ENCODE measurements at places on chromosomes 5 and 9. TPM values are rescaled to one million over a fixed set of nuclear protein-coding genes. Genes with fewer than 3 reads are reported as not detected.

DNA sequence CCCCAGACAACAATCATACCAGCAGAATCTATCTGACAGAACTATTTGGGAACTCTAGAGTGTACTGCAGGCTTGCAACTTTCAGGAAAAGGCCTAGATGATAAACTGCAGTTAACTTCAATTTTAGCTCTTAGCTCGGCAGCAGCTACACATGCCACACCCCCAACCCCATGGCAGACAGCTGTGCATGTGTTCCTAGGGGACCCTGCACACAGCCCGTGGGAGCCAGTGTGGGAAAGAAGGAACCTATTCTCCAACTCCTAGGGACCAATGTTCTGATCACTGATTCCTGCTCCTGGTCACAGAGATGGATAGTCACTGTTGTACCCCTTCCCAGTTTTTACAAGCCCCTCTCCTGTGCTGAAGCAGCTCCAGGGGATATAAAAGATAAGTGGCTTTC is 179.6 kb downstream of the DRD1 start:
- no peak for DNase-seq

DNA sequence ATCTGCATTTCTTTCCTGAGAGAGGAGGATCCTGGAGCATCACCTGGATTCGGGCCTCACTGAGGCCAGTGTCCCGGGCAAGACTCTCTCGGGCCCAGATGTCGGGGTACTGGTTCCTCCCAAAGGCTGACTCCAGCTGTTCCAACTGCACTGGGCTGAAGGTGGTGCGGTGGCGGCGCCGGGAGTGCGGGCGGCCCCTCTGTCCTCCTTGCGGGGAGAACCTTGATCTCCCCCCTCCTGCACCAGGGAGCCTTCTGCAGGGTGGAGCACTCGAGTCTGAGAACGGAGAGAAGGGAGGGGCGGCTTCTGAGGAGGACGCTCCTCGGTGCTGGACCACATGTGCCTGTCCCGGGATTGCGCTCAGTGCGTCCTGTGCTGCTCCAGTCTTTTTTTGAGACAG is 2.0 kb downstream of the PROP1 start:
- no peak for DNase-seq

- DNase-seq: no peak
Observed at GRCh38 chr5:44536650-44537260, 147.5 kb upstream of the FGF10 start.

- no peak for DNase-seq
Observed at GRCh38 chr5:69170495-69170894, 3.5 kb downstream of the CCNB1 start.

DNA sequence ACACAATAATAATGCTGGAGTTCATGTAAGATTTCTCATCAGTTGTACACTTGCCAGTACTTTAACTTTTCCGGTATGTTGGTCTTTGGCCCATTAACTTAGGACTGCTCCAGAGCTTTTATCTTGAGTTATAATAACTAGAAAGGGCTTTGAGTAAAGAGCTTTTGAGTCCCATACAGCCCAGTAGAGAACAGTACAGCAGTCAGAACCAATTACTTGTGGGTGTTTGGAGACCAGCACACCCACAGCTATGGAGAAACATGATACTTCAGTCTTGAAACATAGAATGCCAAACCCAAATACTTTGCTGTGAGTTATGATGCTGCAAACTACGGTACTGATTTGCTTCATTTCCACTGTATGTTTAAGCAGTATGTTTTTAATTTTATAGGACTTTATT is 374.3 kb downstream of the CCDC171 start:
- no peak for DNase-seq

- no peak for DNase-seq
Observed at GRCh38 chr5:80370390-80370789, 37.5 kb upstream of the ZFYVE16 start.

DNA sequence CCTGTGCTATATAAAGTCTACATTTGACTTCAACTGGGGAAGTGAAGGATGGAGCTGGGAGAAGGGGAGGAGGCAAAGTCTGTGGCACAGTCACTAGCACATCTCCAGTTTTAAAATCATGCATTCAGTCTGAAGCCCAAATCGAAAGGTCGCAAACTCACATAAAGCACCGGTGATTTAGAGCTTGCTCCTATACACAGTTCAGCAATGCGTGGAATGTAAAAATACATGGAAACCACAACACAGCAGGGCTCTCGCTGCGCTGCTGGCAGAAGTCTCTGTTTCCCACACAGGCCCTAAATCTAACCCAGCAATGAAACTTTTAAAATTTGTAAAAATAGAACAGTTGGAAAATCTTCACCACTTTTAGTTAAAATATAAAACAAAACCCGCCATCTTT is 68.2 kb downstream of the EBF1 start:
- no peak for DNase-seq

DNA sequence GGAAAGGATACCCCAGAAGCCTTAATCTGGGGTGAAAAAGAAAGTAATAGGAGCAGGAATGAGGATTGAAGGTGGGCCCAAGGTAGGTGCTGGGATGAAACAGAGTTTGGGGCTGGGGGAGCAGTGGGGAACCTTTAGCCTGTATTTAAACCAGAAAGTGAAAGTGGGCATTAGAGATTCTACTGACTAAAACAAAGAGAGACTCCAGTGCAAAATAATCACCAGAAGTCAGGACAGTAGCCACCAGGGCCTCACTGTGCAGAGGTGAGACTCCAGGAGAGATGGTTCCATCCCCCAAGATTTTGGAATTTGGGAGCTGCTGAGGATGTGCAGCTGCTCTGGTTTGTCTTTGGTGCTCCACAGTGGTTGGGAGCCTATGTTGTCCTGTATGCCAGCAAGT is 13.1 kb downstream of the DNAJB5 start:
- no peak for DNase-seq

DNA sequence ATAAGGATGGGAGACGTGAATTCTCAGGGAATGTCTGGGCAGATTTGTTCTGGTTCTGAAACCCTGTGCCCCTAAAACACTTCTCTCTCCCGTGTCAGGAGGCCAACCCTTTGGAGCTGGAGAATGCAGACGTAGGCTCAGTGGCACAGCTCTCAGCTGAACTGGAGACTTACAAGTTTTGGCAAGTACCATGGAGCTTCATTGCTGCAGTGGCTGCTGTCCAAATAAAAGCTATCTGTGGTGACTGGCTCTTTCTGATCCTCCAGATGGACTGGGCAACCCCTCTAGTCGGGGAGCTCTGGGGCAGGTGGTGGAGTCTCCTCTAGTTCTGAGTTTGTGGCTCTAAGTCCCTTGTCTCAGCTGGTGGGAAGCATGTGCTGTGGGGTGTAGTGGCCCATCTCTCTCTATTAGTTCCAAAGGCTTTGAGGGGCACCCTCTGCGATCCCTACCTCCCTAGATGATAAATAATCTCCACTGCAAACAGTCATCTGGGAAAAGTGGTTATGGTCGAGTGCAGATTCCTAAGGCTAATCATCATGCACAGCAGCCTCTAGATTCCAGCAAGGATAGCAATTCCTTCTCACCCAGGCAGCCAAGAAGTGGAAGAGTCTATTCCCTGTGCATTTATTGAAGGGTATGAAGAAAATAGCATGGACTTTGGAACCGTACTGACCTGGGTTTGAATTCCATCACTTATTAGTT is 204.2 kb upstream of the KLF4 start:
- no peak for DNase-seq

DNA sequence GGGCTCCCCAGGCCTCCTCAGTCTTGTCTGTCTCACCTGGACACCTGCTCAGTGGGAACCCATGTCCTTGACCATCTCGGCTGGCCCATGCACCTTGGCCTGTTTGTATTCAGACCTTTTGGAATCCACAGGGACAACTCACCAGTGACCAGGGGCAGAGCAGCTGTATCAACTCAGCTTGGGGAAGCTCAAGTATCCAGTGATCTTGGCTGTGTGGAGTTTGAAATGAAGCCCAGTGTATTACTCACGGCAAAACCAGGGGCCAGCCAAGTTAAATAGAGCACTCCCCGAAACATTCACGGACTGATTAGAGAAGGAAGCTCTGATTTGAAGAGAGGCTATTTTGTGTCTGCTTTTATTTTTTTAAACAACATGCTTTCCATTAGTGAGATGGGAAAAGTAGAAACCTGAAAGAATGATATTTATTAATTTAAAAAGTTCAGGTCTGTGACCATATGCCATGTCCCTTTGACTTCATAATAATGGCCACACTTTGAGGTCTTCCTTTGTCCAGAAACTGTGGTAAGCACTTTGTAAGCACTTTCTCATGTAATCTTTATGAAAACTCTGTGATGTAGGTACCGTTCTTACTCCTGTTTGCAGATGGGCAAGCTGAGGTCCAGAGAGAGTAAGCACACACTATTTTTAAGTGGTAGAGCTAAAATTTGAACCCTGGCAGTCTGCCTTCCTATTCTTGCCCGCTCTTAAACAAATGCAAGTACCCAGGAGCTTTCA is 656.5 kb downstream of the BNC2 start:
- DNase-seq: no peak

- no peak for DNase-seq
Observed at GRCh38 chr5:103166706-103167105, 46.6 kb downstream of the PPIP5K2 start.

- DNase-seq: no peak
Observed at GRCh38 chr9:4838189-4838546, 45.4 kb downstream of the RCL1 start.

GRCh38 chr5:87010736-87011135 is 256.9 kb upstream of the RASA1 start:
- DNase-seq: no peak

- DNase-seq: no peak
Observed at GRCh38 chr5:154406231-154406630, 39.6 kb upstream of the SAP30L start.

- no peak for DNase-seq
Observed at GRCh38 chr9:78041971-78042370, 10.4 kb upstream of the GNAQ start.

GRCh38 chr5:78758169-78758839 is 109.7 kb upstream of the LHFPL2 start:
- no peak for DNase-seq

- DNase-seq: no peak
Observed at GRCh38 chr9:114546851-114547250, 40.7 kb upstream of the ATP6V1G1 start.

- no peak for DNase-seq
Observed at GRCh38 chr5:16774806-16775205, 158.0 kb upstream of the RETREG1 start.

GRCh38 chr9:15249042-15249818 is 57.8 kb downstream of the TTC39B start:
- DNase-seq: no peak

DNA sequence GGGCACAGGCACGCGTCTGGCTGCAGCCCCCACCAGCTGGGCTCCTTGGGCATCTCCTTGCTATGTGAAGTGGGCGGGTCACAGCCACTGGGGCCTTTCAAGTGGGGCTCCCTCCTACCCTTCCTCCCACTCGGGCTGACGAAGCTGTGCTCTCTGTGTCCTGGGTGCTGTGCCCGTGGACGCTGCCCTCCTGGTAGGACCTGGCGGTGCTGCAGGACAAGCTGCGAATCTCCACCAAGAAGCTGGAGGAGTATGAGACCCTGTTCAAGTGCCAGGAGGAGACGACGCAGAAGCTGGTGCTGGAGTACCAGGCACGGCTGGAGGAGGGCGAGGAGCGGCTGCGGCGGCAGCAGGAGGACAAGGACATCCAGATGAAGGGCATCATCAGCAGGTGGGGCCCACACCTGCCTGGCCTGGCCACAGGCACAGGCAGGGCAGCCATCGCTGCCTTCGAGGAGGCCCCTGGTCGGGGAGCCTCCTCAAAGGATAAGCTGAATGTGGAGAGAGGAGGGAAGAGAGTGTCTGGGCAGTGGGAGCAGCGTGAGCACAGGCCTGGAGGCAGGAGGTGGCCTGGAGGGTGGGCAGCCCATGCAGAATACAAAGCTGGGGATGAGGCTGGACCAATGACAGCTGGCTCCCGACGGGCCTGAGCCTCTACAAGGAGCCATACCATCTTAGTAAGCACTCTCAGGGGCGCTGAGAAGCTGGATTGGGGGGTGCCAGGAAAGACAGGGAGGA is 124.7 kb downstream of the DAB2IP start:
- no peak for DNase-seq

DNA sequence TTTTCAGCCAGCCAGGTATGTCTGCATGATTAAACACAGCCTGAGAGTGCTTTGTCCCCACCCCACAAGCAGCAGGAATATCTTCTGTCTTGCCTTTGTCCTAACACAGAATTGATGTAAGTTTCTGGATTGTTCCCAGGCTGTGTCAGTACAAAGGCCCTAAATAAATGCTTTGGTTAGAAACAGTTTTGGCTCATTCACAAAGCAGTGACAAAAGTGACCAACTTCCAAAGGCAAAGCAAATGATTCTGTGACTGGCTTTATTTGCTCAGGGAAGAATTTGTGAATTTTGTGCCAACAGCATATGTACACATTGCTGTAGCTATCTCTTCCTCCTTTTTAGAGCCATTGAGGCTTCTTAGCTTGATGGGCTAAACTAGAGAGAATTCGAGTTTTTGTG is 133.7 kb downstream of the PLPPR1 start:
- DNase-seq: no peak

DNA sequence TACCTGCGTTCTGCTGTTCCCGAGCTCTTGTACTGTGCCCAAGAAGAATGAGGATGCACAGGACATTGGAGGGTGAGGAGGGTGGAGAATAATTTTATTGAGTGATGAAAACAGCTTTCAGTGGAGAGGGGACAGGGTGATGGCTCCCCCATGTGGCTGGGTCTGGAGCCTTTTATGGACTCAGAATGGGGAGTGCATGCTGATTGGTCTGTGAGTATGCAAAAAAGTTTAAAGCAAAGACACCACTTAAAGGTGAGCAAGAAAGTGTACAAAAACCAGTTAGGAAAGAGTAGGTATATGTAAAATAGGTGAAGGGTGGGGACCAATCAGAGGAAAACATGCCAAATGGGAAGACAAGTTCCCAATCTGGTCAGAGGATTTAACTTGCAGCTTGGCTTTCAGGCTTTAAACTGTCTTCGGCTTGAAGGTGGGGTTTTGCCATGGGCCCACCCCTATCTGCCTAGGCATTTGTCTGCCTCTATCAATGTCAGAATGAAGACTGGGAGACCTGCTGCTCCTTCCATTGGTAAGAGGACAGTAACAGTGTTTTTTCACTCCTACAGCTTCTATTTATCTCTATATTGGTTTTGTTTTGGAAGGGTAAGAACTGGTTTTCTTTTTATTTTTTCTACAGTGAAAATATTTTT is 118.0 kb upstream of the RAI14 start:
- no peak for DNase-seq

GRCh38 chr9:32180597-32180996 is 203.8 kb upstream of the ACO1 start:
- DNase-seq: no peak

TRPM3 gene
- total RNA-seq: not detected

SPINK6 gene
- not detected for total RNA-seq

PCDHB6 gene
- total RNA-seq: not detected

IFNA8 gene
- not detected for total RNA-seq

AQP7 gene
- total RNA-seq: 0.21 TPM

OR13F1 gene
- not detected for total RNA-seq

GMCL2 gene
- not detected for total RNA-seq

All from T-cell (primary cell).